ENCODE measurements at places on chromosomes 2 and 18.

- no peak for DNase-seq
Observed at GRCh38 chr2:141968433-141968832, 162.4 kb downstream of the LRP1B start.

DNA sequence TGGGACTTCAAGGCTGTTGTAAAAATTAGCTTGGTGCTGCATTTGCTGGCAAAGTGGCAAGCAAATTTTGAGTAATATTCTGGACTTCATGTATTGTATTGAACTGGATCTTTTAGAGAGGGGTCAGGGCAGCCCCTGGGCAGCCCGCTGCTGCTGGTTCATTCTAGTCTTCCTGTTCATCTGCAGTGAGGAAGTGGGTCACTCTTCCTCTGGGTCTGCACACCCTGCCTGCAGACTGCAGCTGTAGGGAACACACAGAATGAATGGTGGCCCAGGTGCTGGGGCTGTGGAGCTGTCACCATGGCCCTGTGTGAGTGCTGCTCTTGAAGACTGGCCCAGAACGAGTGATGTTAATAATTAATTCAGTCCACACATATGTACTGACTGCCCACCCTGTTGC, 9.4 kb downstream of the SH3RF3 start:
- DNase-seq: no peak

GRCh38 chr2:38806015-38806732, 28.2 kb downstream of the GEMIN6 start:
- DNase-seq: no peak

DNA sequence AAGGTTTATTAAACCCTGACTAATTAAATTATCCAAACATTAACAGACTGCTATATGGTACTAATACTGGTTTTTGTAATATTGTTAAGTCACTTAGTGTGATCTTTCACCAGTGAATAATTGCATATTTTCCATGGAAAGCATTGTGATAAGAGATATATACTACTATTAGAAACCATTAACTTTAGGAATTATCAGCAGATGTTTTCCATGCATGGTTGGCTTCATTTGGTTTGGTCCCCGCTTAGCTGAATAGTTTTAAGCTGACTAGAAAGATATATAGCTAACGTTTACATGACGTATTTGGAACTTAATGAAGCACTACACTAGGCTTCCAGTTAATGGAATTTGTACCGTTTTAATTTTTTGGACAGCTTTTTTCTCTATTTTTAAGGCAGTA, 37.9 kb downstream of the LCLAT1 start:
- DNase-seq: no peak

DNA sequence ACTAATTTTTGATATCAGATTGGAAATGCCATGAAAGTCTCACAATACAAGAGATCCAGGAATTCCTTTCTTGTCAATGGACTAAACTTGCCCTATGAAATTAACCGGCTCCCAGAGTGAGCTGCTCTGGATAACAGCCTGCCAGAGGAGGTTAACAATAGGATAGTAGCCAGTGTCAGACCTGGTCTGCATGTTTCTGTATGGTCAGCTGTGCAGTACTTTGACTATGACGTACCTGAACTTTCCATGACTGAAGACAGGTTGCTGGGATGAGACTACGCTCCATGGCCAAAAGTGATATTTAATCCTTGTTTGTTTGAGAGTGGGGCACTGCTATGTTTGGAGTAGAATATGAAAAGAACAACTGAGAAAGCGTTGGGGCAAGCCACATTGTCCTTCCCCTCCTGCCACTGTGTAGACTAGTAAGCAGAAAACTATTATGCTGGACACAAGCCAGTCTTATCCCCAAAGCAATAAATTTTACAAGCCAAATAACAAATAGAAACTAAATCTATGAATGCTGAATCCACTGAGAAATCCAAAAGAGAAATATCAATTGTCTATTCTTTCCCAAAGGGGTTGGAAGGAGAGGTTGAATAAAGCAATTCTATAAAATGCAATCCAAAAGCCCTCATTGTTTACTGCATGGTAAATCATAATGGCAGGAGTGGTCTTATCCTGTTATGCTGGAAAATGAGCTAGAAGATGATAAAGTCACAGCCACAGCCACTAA, 115.5 kb upstream of the CYP26B1 start:
- DNase-seq: no peak

DNA sequence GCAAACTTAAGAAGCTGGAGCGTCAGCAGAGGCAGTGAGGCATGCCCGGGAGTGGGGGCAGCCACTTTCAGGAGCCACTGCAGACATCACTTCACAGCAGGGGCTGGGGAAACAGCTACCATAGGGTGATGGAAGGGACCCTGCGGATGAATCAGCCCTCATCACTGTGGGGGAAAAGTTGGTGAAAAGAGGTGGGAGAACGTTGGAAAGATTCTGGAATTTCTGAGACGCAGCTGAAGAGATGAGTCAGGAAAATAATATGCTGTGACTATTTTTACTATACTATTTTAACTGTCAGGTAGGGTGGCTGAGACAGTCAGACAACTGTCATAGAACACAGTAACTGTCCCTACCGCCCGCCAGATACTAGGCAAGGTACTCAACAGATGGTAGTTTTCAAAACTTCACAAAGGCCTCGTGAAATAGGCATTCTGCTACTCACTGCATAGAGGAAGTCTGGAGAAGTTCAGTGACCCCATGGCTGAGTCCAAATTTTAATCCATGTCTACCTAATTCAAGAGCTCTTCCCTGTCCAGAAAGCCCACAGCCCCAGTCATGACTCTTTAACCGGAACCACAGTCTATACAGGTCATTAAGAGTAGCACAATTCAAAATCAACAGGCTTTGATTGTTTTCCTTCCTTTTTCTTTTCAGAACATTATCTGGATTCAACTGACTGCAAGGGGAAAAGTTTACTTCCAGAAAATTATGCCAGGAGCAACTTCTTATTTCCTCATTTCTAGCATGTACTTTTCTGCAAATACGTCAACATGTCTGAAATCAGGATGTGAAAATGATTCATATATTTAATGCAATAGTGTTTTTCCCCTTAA, 39.3 kb upstream of the EPB41L3 start:
- no peak for DNase-seq

DNA sequence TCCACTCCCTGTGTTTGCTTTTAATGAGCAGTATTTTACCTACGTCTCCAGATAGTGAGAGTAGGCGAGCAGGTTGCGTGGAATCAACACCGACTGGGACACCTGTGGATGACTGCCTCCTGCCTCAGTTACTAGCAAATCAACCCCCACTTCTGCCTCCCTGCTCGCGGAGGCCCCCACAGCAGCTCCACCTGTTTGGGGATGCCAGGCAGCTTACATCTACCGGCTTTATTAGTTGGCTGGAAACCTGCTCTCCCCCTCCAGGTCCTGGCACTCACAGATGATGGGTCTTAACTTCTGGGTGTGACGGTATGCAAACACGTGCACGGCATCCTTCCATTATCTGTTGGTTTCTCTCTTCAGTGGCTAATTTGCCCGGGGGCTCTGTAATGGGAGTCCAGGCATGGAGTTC, 164.4 kb upstream of the SESTD1 start:
- DNase-seq: no peak

DNA sequence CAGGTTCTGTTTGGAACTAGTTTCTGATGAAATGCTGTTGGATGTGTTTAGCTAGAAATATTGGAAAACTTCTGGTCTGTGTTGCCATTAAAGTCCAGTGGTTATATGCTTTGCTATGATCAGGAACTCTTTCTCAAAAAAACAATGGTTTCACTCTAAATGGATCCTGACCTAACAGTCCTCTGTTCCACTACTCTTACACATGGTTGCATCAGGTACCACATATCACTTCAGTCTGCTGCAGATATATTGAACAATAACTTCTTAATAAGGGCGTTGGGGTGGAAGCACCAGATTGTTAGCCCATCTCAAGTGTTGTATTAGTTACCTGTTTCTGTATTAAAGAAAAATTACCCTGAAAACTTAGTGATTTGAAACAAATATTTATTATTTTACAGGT, 676.6 kb upstream of the GCFC2 start:
- no peak for DNase-seq

GRCh38 chr2:119694470-119694844, 15.5 kb downstream of the TMEM177 start:
- no peak for DNase-seq

- DNase-seq: no peak
Observed at GRCh38 chr2:233076749-233077148, 16.6 kb downstream of the INPP5D start.

- no peak for DNase-seq
Observed at GRCh38 chr2:15561574-15562344, 625 bp upstream of the NBAS start.

GRCh38 chr18:32763293-32763692, 9.5 kb downstream of the KLHL14 start:
- no peak for DNase-seq

DNA sequence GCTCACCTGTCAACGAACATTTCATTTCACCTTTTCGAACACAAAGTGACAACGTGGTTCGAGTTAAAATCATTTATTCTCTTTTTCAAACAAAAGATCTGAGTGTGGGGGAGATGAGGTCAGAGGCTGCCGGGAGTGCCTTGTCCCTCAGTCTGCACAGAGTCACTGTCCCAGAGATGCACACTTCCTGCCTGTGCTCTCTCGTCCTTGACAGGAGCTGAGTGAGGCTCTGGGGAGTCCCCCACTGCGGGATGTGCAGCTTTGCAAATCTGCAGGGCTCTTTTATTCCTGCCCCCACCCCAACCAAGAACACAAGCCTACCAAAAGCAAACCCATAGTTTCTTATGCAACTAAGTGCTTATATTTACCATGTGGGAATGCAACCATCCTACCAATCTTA, 497.8 kb downstream of the EIPR1 start:
- no peak for DNase-seq

- no peak for DNase-seq
Observed at GRCh38 chr2:200451511-200451910, 58.4 kb downstream of the KCTD18 start.

DNA sequence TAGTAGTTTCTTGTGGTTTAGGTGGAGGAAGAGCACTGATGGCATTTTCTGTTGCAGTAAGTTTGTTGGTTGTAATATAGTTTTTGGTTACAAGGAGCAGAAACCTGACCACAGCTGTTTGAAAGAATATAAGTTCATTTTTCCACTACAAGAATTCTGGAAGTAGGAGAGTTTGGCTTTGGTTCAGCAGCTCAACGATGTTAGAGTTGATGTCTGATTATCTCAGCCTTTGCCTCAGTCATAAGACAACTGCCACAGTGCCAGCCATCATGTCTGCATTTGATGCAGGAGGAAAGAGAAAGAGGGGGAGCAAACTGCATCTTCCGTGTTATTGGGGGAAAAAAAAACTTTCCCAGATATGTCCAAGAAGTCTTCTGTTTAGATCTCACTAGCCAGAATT, 119.1 kb downstream of the LYPD1 start:
- DNase-seq: no peak

DNA sequence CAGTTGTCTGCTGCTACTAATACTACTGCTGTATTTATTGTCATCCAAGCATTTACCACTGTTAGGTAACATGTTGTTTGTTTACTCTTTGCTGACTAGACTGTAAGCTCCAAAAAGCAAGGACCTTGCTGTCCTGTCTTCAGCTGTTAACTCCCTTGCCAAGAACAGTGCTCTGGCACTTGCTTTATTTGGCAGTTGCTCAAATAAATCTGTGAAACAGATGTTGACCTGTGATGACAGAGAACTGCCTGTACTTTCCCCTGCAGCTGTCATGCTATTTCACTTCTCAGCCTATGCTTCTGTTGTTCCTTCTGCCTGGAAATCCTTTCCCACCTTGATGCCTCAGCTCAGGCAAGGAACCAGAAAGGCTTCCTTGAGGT, 181.2 kb downstream of the ATAD2B start:
- DNase-seq: no peak

DNA sequence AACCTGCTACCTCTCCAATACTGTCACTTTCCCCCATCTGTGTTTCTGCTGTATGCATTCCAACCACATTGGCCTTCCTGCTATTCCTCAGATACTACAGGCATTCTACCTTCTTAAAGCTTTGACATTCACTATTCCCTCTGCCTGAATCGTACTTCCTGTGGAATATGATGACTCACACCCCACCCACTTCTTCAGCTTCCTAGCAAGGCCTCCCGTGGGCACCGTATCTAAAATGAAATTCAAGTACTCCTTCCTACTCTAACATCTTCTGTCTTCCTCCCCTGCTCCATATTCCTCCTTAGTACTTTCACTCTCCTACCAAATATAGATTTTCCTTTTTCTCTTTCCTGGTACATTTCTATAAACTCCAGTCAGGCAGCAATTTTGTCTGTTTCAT, 710.4 kb downstream of the RNF144A start:
- DNase-seq: no peak

DNA sequence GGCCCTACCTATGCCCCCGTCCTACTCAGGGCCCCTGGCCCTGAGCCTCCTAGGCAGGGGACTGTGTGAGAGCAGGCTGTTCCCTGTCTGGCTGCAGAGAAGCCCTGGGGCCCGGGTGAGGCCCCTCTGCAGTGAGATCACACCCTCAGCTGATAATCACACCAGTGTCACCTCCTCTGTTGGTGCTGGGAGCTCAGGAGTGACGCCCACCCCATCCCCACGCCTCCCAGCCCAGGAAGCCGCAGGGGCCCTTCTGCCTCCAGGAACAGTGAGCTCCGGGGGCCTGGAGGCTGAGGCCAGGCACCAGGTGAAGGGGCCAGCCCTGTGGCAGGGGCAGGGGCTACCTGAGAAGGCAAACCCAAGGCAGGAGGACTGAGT, 20.0 kb downstream of the KCNIP3 start:
- DNase-seq: no peak

DNA sequence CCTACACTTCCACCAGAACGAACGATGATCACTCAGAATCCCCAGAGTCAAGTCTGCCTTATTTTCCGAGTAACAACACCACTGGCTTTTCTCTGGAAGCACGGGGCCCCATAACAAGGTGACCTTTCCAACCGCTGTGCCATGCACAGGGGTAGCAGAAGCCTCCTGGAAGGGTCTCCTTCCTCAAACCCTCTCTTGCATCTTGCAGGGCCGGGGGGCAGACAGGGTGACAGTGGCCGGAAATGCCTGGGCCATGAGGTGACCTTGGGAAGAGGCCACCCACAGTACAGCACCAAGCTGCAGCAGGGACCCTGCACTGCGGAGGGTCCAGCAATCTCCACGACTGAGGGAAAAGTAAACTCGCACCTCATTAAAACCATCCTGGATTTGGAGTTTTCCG, 108.5 kb downstream of the PXDN start:
- no peak for DNase-seq

GRCh38 chr2:200219309-200220113, 87.0 kb upstream of the SPATS2L start:
- DNase-seq: no peak

DNA sequence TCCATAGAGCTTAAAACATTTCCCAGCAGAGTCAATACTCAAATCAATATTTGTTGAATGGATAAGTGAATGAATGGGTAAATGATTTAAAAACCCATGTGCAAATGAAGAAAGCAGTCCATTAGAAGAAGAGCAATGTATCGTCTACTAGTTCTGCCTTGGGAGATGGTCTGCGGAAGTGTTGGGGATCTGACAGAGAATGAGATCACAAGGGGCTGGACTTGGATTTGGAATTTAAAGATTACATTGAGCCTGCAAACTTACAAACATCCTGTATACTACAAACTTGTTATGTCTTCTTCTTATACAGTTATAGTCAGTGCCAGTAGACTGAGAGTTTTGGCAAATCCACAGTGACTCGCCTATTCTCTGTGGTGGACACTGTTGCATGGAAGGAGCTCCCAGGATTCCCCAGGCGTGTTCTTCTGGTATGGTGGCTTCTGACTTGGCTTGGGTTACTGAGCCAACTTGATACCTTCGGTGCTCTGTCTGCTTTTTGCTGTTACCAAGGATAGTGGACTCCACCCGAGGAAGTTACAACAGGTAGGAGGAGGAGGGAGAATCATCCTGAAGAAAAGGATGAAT, 163.3 kb upstream of the SERPINE2 start:
- DNase-seq: no peak

GRCh38 chr18:62186499-62186773, 420 bp downstream of the PIGN start:
- no peak for DNase-seq

Data from pulmonary artery endothelial cell (primary cell).